ENCODE measurements at places on chromosomes 5 and 9.

GRCh38 chr9:78439866-78440830 is 143.2 kb downstream of the PSAT1 start:
- no peak for DNase-seq

GRCh38 chr5:157252711-157253465 is 13.0 kb upstream of the CYFIP2 start:
- no peak for DNase-seq

DNA sequence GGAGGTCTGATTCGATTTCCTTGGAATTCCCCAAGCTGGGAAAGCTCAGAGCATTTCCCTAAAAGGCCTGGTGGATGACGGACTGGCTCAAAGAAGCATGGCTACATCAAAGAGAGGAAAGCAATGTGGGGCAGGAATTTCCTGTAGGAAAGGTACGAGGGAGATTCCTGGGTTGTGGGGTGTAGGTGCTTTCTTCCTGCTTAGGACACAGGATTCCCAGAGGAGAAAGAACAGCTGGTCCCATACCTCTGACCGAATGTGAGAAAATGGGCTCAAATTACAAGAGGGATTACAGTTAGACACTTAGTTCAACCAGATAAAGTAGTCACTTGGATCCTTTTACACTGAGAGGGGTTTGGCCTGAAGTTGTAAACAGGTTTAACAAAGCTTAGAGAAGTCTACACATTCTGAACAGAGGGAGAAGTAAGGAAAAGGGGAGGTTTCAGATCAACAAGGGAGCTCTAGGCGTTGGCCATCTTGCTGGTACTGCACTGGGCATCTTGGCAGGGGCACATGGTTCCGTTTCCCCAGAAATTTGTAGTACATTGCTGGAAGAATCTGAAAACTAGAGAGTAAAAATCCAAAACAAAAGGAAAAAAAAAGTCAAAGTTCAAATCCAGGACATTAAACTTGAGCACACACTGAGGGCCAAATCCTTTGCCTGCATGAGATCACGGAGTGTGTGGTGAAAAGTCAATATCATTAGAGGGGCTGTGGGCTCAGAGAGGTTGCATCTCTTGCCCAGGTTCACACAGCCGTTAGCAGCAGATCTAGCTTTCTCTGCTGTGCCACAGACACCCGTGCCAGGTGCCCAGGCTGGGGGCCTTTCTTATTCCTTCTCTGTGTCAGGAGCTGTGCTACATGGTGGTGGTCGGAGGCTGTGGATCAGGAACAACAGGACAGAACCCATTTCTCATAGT is 171.3 kb downstream of the RGS3 start:
- DNase-seq, result no peak

- no peak for DNase-seq
Observed at GRCh38 chr5:1732238-1732941, 67.2 kb downstream of the MRPL36 start.

DNA sequence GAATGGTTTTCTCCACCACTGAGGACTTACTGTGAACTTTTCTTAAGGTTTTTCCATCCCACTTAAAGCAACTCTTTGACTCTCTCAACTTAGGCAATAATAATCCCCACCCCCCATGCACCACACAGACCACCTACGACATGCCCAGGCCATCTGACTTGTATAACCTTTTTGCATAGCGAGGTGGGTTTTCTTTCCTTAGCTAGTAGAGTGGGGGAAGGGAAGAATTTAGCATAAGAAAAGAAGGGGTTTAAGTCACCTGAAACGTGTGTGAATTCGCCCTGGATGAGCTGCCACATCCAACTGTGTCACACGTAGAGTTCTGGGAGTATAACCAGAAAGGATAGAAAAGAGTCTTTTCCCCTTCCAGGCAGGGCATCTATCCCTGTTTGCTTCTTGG is 262.7 kb downstream of the YTHDC2 start:
- DNase-seq, result no peak

DNA sequence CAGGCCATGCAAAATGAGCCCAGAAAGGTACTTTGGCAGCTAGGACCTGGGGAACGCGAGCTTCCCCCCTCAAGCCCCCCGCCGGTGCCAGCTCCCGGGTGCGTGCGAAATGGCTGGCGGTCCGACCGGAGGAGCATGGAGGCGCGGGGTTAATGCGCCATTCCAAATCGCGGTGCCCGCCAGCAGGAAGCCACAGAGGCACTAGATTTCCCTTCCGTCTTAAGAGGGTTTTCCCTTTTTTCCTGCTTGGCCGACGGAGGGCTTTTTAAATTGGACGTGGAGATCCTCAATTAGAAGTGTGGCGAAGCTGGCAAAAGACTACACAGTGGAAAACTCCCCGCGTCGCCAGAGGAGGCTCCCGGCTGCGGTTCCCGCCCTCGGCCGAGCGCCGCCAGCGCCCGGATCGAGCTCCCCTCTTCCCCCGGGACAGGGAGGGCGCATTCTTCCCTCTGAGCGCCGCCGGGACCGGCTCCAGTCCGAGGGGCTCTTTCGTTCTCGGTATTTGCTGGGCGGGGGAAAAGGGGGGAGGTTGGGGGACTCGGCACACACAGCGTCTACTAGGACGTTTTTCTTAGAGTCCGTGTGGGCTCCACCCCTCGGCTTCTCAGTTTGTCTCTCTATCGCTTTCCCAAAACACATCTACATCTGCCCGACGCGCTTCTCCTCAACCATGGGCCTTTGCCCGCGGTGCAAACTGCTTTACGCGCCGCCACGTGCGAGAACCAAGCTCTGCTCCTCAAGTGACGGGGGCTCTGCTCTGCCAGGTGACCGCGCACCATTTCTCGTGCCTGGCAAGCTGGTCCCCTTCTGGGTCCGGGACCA is 3.0 kb downstream of the GDNF start:
- DNase-seq, result no peak

DNA sequence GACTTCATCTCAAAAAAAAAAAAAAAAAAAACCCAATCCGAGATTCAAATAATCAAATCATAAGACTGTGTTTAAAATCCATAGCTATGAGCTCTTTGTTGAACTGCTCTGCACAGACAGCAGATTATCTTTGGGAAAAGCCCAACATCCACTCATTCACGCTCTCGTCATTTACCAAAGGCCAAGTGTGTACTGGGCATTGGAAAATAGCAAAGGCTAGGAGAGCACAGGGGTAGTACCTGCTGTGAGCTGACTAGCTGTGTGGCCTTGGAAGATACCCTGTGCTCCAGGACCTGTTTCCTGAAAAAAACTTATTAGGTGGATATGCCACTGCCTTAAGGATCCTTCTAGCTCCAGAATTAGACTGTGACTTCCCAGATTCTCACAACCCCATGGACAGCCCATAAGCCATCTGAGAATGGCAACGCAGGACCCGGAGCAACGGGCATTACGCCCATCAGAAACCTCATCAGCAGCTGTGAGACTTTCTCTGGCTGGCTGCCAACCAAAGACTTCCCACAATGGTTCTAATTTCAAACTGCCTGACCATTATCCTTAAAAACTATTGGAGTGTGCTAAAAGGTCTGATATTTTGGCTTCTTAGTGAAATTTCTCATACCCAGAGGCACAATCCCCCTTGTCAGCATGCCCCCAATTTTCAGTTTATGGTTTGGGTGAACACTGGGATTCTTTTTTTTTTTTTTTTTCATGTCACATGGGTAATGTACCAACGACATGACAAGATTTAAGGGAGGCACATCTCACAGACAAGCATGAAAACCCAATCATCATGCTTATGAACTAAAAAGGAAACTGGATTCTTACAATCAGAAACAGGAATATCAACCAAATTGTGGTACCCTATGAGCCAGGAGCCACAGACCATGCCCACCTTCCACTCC is 16.8 kb downstream of the SERINC5 start:
- no peak for DNase-seq

DNA sequence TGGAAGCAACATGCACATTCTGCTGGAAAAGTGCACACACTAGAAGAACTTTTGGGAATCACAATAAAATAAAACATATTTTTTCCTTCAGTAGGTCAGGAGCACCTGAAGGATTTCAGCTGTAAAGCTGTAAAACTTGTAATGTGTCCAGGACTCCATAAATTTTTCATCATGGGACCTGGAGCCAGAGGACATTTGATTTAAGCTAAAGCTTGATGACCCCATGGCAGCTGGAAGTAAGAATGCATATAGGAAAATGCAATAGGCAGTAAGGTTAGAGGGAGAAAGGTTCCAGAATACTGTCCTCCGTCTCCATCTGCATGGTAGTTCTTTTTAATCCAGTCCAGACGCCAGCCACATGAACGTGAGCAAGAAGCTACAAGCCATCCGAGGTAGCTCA is 166.0 kb downstream of the ADAMTSL1 start:
- DNase-seq, result no peak

DNA sequence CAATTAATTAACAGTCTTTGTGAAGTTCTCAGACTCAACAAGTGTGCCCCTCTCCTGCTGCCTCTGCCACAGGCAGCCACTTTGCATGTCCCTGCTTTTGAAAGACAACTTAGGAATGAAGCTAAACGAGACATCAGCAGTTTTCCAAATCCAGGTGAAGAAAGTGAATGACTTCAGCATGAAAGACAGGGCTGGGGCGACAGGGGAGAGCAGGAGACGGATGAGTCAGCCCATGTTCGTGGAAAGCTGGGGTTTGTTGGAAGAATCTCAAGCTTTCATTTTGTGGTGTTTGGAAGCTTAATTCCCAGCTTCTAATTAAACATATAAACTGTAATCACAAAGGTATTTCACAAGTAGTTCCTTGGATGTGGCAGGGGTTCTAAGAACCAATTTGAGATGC is 207.8 kb upstream of the MAP3K1 start:
- DNase-seq, result no peak

DNA sequence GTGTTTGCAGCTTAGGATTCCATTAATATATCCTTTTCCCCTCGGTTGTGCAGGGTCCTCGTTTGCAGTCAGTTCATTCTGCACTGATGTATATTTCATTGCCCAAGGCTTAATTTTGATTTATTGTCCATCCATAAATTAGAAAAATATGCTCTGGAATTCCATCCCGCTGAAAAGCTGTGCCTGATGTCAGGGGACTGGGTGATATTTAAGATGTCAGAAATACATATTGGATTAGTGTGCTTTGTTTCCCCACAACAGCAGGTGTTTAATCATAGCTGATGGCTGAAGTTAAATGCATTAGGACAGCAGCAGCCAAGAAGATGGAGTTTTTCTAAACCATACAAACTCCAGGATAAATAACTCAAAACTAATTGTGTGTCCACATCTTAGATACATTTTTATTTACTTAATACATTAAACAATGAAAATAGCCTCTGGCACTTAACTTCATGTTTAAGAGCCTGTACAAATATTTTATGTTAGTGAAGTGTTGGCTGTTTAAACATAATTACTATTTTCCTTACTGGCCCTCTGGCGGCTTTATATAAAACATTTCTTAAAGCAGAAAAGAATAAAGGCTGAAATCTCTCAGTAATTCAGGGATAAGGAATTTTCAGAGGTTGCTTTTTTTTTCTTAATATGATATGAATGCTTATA is 170.4 kb upstream of the TBCA start:
- no peak for DNase-seq

- DNase-seq, result no peak
Observed at GRCh38 chr5:180170106-180170809, 38.8 kb downstream of the RASGEF1C start.

- no peak for DNase-seq
Observed at GRCh38 chr9:82024908-82025307, 36.3 kb downstream of the SPATA31D1 start.

- DNase-seq, result no peak
Observed at GRCh38 chr9:136052472-136052880, 42.6 kb downstream of the NACC2 start.

DNA sequence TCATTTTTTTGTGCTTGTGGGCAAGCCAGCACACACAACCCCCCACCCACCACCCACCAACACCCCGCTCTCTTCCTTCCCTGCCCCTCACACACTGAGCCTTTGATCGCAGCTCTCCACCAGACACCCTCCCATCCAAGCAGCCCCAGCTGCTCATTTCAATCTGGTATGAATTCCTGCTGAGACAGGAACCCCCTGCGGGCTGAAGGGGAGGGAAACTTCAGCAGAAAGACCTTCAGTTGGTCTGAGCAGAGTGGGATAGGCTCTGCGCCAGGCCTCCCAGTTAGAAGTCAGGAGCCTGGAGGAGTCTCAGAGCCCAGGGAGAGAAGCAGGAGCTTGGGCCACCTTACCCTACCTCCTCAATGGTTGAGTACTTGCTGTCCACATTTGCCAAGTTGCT is 7.2 kb downstream of the PCDHGC5 start:
- no peak for DNase-seq

GRCh38 chr9:89483592-89484474 is 14.1 kb downstream of the SEMA4D start:
- DNase-seq, result no peak

DNA sequence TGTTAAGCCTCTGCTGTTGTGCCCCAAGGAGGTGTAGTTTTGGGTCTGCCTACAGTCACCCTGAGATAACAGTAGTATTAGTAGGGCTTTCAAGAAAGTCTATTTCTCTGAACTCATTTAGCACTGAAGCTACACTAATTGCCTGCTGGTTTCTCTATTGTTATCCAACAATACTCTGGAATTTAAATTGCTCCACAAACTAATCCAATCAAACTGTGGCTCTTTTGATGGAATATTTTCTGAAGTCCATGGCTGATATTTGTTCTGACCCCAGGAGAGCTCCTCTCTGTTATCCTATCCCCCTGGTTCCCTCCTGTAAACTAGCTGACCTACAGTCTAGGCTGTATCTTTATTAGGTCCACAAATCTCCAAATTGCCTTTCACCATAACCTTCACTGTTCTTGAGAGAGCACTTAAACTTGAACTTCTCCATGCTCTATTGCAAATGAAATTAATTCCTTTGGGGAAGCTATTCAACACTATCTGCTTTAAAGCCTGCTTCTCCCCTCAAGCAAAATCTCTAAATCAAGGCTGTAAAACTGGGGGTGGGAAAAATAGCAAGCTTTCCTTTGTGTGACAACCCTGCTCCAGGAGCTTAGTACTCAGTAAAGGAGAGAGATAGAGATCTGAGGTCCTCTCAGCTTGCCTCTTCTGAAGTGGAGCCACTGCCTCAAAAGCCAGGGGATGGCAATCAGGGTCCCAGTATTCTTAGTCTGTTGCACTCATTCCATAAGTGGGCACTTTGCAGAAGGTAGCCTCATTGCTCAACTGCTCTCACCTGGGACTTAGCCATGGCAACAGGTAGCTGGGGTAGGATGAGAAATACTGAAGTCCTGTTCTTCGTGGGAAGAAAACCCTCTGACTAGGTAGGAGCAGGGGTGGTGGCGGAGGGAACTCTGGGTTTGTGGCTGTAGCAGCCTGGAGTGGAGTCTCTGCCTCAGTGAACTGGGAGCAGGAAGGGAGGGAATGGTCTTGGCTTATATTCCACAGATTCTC is 110.9 kb downstream of the MACIR start:
- DNase-seq, result no peak

GRCh38 chr5:177336112-177336511 is 15.4 kb downstream of the LMAN2 start:
- DNase-seq, result no peak

- DNase-seq, result no peak
Observed at GRCh38 chr5:89283728-89284493, 400.9 kb upstream of the MEF2C start.

DNA sequence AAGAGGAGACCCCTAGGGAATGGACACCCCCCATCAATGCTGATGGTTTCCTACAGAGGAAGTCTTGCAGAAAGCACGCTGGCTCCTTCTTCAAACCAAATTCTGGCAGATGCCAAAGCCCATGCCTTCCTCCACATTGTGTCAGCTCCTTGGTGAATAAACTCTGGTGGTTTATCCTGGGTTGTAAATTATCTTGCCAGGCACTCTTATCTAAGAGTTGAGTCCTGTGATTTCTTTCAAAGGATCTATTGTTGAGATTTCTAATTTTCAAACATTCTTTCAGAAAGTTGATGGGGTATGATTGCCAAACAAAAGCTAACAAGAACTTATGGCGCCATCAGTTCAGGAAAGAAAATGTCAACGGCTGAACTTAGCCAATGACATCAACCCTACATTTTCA is 160.4 kb downstream of the NSG2 start:
- DNase-seq, result no peak

Data from iPS DF 6.9 (cell line).